Activated CD4-positive, alpha-beta T cell treated with anti-CD3 and anti-CD28 coated beads for 48 hours (primary cell): ENCODE measurements at places on chromosomes 1 and 21.
A peak's percentile ranks its signal among the peaks of the same experiment; 100 is the strongest.

DNA sequence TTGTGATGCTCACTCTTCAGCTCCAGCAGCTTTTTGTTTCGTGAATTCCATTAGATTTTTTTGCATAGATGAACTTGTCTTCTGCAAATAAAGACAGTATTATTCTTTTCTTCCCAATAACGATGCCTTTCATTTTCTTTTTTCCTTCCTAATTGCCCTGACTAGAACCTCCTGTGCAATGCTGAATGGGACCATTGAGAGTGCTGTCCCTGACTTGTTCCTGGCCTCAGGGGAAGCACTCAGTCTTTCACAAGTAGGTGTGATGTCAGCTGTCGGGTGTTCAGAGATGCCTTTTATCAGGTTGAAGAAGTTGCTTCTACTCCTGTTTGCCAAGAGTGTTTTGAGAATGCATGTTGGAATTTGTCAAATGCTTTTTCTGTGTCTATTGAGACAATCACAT lies 64.3 kb upstream of the ADARB1 start:
- DNase-seq: no peak

DNA sequence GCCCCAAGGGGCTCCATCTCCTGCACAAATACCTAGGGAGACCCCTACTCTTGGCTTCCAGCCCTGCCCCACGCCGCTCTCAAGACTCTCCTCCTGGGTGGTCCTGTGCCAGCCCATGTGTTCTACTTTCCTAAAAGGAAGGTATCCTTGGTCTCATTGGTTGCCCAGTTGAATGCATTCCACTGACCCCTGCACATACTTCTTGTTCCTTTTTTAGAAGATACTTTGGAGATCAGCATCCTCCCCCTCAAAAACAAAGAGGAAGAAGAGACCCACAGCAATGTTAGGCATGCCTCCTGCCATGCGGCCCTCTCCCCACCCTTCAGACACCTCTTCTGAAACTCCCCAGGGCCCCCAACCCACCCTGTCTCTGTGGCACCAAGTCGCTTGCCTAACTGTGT lies 4.1 kb downstream of the SLAMF9 start:
- DNase-seq: no peak

GRCh38 chr1:111085676-111086075 lies 54.2 kb downstream of the DRAM2 start:
- DNase-seq: no peak

GRCh38 chr1:205998457-205999241 lies 4.5 kb downstream of the RAB7B start:
- DNase-seq: no peak

DNA sequence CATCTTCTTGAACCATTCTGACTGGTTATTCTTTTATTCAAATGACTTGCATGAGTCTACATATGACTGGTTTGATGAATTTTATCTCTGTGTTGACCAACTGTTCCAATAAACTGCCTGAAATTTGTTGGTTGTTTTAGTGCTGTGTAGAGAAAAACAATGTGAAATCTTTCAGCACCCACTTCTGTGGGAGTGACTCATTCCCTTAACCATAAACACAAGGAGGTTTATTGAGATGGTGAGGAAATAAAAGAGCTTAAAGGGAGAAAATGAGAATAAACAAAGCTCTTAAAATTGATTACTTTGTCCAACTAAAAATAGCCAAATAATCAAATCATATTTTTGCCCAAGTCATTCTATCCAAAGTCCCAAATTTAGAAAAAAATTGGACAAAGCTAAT lies 341.1 kb downstream of the TGFB2 start:
- no peak for DNase-seq

DNA sequence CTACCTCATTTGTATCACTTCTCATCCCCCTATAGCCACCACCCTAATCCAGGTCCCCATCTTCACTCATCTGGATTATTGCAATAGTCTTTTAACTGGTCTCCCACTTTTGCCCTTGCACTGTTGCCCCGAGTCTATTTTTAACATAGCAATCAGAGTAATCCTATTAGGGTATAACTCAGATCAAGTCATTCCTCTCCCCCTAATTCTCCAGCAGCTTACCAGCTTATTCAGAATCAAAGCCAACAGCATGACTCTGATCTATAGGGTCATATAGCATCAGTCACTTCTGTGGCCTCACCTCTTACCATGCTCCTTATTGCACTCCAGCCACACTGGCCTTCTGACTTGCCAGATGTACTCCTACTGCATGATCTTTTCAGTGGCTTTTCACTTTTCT lies 140.7 kb downstream of the PAPPA2 start:
- no peak for DNase-seq

DNA sequence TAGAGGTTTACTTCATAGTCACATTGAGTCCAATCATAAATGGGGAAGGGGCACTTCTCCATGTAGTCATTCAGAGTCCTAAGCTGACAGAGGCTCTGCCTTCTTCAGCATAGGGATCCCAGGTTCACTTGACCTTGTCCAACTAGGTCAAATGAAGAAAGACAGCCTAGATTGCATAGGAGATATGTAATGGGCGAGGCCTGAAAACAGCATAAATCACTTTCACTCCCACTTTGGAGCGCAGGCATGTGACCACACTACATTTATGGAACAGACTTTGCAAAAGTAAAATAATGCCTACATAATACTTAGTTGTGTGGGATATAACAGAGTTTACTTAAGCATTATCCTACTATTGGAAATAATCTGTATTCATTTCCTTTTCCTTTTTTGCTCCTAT lies 51.7 kb downstream of the HOOK1 start:
- DNase-seq: no peak

- DNase-seq: peak; percentile 84
These were observed 5.7 kb downstream of the TPM3 start for GRCh38 chr1:154186177-154186576.

DNA sequence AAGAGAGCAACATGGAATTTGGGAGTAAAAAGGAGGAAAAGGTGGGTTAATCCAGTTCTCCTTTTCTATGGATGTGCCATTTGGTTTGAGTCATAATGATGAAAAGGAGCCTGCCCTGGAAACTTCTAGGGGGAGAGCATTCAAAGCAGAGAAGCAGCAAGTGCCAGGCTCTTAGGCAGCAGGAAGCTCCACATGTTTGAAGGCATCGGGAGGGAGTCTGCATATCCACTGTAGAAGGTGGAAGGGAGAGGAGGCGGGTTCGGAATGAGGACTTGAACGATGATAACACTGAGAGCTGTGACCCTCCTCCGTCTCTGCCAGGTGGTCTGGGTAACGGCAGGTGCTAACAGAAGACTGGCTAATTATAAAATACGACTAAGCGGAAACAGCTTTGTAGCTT lies 128.2 kb downstream of the RYR2 start:
- DNase-seq: no peak

GRCh38 chr1:110816945-110817344 lies 56.0 kb upstream of the CD53 start:
- no peak for DNase-seq

DNA sequence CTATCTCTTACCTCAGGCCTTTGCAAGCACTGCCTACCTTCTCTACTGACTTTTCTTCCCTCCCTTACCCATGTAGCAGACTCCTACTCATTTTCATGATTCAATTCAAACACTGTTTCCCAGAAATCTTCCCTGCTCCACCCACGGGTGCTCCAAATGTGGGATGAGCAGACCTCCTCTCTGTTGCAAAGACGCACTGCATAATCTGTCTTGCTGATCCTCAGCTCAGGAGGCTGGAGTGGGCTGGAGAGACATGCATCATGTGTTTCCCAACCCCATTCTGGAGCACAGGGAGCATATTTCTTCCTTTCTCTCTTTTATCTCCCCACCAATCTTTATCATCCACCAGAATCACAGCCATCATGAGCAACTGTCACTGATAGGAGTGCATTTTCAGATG lies 459.9 kb upstream of the NFIA start:
- DNase-seq: no peak

DNA sequence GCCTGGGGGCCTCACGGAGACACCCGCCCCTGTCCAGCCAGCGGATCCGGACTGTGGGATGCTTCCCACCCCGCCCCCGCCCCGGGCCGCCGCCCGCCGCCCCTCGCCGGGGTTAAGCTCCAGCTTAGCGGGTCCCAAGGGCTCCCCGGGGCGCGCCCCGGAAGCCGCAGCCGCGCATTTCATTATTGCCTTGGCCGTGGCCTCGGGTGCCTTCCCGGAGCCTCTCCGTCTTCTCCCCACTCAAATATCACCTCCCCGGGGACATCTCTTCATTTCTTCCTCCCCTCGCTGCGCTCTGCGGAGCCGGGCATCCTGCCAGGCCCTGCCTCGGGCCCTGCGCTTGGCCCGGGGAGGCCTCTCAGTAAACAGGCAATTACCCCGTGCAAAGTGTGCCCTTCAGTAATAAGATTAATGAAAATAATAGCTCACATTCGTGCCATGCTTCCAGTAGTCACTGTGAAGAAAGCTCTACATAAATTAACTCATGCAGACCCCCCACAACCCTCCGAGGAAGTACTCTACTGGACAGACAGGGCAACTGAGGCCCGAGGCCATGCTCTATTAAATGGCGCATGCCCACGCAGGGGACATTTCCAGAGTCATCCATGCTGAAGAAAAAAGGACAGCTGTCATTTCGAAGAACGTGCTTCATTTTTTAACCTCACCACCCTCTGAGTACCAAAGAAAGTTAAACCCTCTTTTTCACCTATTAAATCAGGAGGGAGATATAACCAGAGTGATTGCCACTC lies 49.9 kb upstream of the LAPTM5 start:
- DNase-seq: no peak

- no peak for DNase-seq
These were observed 970.7 kb downstream of the KCNT2 start for GRCh38 chr1:195637539-195637938.

DNA sequence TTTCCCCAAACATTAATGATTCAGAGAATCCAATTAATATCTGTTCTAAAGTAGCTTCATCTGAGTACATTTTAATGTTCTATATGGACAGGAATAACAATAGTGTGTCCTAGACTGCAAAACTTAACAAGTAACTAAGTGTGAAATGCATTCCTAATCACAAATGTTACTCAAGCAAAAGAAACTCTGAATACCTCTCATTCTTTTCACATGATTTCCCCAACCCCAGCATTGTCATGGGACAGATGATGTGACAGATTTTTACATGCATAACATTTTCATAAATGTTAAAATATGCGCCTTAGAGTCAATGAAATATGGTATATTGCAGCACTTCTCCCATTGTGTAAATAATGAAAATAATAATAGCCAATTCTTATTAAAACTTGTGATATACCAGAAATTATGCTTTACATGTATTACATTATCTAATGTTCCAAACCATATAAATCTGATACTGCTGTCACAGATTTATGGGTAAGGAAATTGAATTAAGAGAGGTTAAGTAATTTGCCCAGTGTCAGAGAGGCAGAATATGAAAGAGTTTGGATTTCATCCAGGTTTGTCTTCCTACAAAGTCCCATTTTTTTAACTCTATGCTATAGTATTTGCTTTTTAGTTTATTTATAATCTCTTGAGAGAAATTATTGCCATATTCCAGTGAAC lies 269.4 kb downstream of the LRRC7 start:
- no peak for DNase-seq

GRCh38 chr1:36256558-36257374 lies 32.5 kb downstream of the THRAP3 start:
- no peak for DNase-seq
